ENCODE measurements at places on chromosomes 1 and 21.

- DNase-seq: no peak
These were observed at the start of gene CD160 for GRCh38 chr1:145719230-145720079. CD160 (plus strand) TSS chr1:145719499; CDS start chr1:145728328, 8,829 bp downstream.

- DNase-seq: no peak
These were observed 10.3 kb downstream of the LCE4A start for GRCh38 chr1:152718238-152718637.

DNA sequence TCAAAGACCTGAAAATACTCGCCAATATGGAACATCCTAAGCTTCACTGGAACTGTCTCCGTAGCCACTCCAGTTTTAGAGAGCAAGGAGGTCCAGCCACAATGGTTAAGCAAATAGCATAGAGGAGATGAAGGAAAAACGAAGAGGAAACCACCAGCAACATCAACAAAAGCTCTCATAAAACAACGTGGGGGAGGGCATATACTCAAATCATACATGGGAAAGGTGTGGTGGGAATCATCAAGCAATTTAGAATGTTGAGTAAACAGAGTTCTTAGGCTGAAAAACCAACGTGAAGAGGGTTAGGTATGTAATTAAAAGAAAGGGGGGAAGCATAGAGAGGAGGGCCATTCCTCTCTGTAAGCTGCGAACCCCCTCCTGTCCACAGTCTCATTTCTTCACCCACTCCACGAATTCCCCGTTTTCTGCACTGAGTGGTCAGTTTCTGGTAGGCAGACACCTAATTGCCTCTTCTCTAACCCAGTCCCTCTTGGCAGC lies 1.0 kb downstream of the TMEM59 start:
- DNase-seq: no peak

DNA sequence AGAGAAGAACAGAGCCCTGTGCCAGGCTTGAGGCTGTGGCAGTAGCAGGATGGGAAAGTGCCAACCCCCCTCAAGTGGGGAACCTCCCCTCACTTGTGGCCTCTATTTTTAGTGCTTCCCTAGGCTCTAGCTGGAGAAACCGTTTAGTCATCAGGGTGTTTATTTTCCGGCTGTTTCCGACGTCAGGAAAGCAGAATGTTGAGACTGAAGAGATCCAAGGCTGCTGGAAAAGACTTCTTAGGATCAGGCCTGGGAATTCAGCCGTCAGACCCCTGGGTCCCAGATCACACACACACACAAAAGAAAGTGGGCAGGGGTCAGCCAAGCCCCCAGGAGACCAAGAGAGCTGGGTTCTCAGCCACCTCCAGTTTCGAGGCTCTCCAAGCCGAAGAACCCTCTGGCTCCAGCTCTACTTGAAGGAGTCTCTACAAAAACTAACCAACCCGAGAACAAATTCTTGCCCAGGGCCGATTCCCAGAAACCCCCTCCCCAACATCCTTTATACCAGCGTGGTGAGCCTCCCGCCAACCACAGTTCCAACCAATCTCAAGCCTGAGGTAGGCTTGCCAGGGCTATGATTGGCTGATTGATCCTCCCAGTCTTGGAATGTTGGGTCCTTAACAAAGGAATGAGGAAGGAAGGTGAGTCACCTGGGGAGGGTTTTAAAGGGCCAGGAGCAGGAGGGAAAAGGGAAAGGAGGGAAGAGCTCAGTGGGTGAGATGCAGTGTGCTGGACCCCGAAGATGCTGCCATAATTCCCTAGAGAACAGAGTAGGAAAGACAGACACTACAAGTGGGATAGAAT lies 2.5 kb upstream of the MEF2D start:
- peak; percentile 43 for DNase-seq

GRCh38 chr1:67491280-67491679 lies 61.1 kb upstream of the SERBP1 start:
- no peak for DNase-seq

GRCh38 chr1:115238336-115239147 lies 99.5 kb downstream of the NGF start:
- DNase-seq: no peak

DNA sequence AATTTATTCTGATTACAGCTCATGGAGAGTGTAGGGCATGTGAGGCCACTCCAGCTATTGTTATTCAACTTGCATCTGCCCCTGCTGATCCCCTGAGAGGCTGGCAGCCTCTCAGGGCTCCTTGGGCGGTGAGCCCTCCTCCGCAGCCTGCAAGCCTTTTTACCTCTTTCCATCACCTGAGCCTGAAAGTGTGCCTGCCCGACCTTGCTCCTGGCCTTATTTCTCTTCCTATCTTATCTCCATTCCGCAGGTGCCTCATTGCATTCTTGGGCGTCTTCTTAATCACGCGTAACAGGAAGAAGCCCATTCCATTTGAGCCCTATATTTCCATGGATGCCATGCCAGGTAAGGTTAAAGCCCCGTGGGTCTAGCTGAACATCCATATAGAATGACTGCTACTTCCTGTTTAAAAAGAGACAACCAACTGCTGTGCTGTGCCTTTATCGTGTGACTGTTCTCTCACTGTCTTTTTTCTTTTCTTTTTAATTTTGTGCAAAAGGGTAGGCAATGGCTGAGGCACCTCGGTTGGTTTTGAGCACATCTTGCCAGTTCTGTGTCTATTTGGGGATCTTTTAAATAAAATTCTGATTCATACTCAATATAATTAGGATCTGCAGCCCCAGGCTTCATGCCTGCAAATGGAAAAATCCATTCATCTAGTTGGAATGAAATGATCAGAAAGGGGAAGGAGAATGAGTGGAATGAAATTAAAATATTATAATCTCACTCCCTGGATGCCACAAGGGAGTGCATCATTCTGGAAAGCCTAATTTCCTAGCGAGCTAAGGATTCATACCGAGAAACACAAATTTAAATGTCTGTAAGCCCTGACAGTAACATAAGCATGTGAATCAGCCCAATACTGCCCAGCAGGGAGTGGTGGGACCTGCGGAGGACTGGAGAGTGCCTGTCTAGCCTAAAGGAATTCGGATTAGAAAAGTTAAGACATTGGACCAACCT lies 38.6 kb upstream of the RCAN3 start:
- DNase-seq: no peak

GRCh38 chr1:5423109-5423508 lies 569.1 kb downstream of the NPHP4 start:
- DNase-seq: no peak

DNA sequence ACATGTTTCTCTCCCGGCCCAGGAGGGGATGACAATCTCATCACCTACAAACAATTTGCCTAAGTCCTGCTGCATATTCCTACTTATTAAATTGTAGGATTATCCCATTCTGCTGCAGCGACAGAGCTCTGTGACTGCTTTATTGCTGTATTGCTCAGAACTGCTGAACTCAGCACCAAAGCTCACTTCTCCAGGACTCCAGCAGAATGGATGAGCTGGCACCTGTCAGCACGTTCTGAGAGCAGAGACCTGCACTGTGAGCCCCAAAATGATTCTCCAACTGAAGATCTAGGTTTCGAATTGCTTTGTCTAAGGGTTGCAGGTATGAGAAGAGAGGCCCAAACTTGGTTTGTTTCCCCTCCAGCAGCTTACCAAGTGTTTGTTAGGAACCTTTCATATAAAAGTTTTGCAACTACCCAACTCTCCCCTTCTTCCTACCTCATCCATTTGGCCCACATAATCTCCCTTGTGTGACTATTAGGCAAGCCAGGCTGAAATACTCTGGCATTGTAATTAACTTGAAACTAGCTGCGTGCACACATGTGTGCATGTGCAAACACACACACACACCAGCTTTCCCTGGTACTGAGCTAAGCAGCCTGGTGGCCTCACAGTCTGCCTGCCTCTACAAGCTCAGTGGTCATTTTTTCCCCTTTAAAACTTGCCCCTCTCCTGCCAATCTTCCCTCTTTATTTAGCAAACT lies 161.4 kb upstream of the CAMK1G start:
- DNase-seq: no peak

DNA sequence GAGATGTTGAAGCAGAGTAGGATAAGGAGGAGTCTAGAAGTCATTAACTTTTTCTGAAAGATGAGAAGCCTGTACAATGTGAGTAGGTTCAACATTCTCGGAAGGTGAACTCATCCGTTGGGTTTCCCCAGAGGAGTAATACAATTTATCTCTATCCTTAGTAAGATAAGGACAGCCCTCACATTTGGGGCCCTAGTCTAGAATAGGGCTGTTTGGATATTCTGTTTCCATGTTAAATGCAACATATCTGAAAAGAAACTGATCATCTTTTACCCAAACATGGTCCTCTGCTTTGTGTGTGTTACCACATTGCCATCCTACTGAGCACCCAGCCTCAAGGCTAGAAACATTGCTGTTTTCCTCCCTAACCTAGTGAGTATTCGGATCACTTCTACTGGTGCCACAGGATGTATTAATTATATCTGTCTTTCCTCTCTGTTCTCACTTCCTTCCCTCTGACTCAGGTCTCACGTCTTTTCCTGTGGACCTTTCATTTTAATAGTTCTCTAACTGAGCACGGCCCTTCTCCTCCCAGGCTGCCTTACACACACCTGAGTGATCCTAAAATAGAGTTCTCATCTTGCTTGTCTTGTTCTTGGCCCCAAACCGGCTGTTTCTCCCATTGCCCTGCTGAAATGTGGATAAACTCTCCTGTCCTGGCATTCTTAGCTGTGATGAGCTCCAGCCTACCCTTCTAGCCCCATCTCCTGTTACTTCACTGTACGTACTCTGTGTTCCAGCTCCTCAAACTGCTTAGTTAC lies 91.7 kb downstream of the CDC14A start:
- no peak for DNase-seq

DNA sequence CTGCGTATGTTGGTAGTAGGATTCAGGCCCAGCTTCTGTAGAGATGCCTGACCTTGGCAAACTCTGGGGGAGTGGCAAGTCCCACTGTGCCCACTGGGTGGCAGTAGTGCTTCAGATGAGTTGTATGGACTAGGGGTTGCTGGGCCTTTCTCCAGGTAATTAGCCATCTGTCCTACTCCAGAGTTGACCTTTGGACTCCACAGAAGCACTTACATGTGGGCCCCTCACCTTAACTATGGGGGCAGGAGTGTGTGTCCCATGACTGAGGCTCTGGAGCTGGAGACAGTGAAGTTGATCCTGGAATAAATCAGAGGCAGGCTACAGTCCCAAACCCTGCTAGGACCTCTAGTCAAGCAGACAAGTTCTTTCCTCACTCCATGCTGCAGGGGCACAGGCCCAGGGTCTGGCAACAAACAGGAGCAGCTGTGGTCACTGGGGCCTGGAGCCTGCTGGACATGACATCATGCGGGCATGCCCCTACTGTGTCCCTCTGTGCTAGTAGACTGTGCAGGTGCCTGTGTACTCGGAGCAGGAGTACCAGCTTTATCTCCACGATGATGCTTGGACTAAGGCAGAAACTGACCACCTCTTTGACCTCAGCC lies 4.6 kb downstream of the DMAP1 start:
- DNase-seq: peak; percentile 76

DNA sequence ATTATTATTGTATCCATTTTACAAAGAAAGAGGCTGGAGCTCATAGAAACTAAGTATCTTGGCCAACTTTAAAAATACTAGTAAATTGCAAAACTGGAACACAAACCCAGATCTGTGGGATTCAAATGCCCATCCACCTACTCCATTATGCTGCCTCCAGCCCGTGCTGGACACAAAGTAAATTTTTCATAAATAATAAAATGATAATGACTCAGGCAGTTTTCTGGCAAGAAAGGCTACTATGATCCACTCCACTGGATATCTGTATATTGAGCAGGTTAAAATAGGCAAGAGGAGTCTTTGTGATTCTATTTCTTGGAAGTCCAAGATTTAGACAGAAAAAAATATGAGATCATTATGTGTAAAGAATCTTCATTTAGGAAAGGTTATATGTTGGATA lies 138.3 kb upstream of the DUSP10 start:
- no peak for DNase-seq

GRCh38 chr1:966135-966703 lies at the start of gene PLEKHN1:
PLEKHN1 (plus strand) TSS chr1:966482; CDS start chr1:966532, 50 bp downstream.
- no peak for DNase-seq

DNA sequence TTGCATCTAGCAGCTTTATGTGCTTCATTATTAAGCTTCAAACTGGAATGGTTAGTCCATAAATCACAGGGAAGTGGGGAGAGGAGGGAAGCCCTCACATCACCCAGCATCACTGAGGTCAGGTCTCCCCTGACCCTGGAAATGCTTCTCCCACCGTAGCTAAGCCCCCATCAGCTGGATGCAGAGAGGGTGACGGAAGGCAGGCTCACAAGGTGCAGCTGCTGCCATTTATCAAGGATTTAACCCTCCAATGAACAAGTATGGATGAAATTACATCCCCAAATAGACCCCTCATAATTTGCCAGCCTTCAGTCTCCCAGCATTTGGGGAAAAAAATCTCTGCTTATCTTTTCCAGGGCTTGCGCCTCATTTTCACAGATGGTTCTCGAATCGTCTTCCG lies 60.8 kb downstream of the PGM1 start:
- no peak for DNase-seq

GRCh38 chr1:49028396-49028795 lies 251.7 kb upstream of the BEND5 start:
- no peak for DNase-seq

DNA sequence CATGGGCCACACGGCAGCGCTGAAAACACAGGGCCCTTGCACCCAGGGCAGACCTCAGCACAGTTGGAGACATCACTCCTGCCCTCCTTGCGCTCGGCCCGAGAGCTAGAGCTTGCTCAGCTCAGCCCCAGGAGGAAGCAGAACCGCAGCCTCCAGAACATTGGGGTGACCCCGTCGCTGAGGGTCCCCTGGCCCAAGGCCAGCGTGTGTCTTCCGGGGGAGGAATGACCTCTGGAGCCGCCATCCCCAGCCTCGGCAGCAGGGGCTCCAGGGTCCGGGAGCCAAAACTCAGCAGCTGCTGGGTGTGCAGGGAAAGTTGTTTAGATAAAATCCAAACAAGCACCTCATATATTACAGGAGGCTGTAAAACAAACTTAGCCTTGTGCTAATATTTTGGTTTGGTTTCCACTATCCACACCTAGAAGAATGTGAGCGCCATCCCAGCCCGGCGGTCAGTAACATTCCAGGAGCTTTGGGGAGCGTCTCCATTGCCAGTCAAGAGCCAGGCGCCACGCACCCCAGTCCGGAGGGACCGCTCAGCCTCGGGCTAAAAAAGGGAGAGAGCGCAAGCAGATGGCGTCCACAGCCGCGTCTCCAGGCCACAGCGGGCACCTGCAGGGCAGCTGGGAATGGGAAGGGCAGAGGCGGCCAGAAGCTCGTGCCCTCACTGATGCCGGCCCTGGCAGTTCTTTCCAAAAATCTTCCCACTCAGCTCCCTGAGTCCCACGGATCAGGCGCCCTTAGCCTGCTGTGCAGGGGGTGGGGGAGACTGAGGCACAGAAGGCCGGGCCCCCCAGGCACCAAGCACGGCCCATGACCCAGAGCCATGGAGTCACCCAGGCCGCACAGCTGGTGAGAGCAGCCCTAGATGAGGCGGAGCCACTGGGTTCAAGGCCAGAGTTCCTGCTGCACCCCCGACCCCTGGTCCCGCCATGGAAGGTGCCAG lies 52.0 kb downstream of the SLX9 start:
- no peak for DNase-seq

DNA sequence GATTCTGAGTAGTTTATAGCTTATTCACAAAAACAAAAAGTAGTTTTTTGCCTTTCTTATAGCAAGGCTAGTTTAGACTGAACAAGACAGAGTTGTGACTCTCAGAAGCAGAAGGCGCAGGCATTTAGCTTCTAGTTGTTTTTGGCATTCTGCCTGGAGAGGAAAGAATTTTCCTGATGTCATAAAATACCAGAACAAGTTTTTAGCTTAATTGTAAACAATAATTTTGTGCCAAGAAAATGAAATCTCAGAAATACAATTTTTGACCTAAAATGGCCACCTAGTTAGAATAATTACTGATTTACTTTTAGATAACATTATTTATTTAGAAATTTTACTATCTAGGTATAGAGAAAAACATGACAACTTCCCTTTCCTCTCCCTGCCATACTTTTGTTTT lies 1.0 kb downstream of the DNAJB4 start:
- DNase-seq: peak; percentile 85

- no peak for DNase-seq
These were observed 1.3 kb downstream of the MTFR1L start for GRCh38 chr1:25821112-25821476.
